ENCODE measurements at places on chromosomes 6 and 20.

- DNase-seq, result no peak
Observed at GRCh38 chr6:14089224-14089623, 28.3 kb upstream of the CD83 start.

- no peak for DNase-seq
Observed at GRCh38 chr6:110656492-110656891, 158.8 kb downstream of the CDK19 start.

DNA sequence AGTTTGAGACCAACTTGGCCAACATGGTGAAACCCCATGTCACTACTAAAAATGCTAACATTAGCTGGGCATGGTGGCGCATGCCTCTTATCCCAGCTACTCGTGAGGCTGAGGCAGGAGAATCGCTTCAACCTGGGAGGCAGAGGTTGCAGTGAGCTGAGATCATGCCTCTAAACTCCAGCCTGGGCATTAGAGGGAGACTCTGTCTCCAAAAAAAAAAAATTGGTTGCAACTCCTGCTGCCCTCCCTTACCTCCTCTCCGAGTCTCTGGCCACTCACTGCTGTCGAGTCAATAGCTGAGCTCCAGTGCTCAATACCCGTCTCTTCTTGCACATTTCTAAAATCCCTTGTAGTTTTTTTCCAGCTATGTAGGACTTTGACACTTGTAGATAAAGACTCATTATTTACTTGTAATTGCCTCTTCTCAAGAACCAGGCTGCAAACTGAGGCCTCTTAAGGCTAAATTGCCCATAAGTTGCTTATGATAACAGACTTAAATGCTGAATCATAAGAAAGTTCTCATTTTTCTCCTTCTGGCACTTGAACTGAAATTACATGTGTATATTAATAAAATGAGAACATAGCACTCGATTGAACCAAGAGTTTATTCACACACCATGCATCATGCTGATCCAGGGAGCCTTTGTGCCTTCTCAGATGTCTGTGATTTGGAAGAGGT, 13.8 kb downstream of the HECA start:
- DNase-seq, result no peak

DNA sequence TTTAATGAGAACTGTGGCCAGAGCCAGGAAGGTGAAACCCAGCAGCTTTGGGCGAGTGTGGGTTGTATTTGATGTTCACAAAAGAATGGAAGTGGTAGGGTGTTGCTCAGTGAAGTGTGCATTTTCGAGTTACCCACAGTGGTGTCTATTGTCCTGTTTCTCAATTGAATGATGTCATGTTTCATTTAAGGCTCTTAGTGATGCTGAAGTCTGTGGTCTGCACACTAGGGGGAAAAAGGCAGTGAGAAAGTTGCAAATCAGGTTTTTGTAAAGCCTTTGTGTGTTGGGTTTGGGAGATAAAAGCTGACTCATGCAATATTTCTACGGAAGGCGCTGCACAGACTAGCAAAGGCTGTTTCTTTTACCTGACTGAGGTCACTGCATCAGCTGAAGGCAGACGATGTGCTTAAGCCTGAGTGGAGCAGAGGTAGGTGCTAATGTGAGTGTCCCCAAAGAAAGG, 121.1 kb downstream of the PLEKHG1 start:
- DNase-seq, result no peak
